AG10803 (cell line): ENCODE measurements at places on chromosomes 11 and 22.
A peak's percentile ranks its signal among the peaks of the same experiment; 100 is the strongest.

DNA sequence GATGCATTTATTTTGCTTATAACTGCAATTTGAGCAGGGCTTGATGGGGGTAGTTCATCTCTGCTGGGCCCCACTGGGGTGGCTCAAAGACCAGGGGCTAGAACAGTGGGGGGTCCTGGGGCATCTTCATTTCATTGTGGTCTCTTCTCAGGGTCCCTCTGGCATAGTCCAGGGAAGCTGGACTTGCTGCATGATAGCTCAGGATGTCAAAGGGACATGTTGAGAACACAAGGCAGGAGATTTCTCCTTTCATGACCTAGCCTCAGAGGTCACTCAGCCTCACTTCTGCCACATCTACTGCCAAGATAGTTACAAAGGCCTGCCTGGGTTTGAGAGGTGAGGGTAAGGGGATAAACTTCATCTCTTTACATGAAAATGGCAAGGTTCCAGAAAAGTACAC lies 89.5 kb downstream of the CWC15 start:
- DNase-seq: no peak

GRCh38 chr11:26846227-26846626 lies 124.4 kb upstream of the SLC5A12 start:
- peak; percentile 32 for DNase-seq

DNA sequence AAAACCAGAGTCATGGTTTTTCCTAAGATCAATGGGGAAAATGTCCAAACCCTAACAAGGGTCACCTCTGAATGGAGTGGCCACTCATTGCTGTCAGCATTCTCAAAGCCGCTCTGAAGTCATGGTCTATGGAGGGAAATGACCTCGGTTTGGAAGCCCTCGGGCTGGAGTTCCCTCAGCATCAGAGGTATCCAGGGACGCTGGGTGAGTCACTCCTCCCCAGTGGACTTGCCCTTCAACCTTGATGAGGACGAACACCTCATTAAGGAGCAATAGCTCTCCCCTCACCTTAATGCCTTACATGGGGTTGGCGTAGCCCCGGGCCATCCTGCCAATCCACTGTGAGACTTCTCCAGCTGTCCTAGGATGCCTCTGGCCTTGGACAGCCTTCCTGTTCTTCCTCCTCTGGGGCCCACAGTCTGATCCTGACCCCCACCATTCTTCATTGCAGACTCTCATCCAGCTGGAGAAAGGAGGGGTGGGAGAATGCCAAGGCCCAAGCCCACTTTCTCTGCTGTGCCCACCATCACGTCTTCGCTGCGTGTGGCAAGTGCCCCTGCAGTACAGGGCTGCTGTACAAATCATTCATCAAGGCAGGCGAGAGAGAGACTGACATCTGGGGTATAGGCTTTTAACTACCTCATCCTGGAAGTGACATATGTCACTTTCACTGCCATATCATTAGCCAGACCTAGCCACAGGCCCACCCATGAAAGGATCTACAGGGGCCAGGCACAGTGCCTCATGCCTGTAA lies 25.4 kb upstream of the MYH9 start:
- DNase-seq: no peak

GRCh38 chr11:8604078-8604723 lies 10.2 kb upstream of the STK33 start:
- DNase-seq: peak; percentile 100

DNA sequence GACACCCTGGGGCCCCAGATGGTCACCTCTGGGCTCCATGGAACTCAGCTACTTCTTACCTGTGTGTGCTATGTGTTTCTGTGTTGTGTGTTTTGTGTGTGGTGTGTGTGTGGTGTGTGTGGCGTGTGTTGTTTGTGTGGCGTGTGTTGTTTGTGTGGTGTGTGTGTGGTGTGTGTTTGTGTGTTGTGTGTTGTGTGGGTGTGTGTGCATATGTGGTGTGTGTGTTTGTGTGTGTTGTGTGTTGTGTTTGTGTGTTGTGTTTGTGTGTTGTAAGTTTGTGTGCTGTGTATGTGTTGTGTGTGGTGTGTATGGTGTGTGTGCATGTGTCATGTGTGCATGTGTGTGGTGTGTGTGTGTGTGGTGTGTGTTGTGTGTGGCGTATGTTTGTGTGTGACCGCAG lies 3.8 kb upstream of the WNT7B start:
- DNase-seq: no peak

DNA sequence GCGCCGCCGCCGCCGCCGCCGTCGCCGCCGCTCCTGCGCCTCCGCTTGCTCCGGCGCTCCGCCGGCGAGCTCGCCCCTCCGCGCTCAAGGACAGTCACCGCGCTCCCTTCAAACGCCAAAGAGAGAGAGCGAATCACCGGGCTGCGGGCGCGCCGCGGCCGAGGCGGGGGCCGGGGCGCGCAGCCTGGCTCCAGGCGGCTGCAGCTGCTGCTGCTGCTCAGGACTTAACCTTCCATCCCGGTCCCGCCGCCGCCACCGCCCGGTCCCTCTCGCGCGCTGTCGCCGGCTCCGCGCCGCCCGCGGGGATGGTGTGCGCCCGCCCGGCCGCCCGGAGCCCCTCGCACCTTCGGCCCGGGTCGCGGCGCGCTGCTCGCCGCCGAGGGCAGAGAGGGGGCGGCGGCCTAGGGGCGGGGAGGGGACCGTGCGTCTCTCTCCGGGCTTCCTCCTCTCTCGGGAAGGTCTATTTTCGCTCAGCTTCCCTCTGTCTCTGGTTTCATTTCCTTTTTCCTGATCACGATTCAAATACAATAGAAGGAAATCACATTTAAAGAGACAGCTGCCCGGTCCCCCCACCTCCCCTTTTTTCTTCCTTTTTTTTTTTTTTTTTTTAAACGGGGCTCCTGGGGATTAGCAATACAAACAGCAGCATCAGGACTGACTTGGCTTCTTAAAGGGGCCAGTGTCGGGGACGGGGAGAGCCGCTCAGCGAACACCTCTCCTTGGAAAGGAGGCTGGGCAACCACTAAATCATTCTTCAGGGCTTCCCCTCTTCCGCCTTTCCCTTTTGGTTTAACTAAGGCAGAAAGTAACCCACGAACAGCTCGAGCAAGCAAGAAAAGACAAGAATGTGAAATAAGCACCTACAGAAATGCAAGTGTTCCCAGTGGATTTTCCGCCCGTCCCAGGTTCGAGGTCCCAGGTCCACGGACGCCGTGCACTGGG lies 22.1 kb downstream of the LMO2 start:
- DNase-seq: no peak
